ENCODE measurements at places on chromosomes 5 and 9.

- DNase-seq: no peak
Observed at GRCh38 chr9:36535107-36535506, 37.6 kb upstream of the MELK start.

DNA sequence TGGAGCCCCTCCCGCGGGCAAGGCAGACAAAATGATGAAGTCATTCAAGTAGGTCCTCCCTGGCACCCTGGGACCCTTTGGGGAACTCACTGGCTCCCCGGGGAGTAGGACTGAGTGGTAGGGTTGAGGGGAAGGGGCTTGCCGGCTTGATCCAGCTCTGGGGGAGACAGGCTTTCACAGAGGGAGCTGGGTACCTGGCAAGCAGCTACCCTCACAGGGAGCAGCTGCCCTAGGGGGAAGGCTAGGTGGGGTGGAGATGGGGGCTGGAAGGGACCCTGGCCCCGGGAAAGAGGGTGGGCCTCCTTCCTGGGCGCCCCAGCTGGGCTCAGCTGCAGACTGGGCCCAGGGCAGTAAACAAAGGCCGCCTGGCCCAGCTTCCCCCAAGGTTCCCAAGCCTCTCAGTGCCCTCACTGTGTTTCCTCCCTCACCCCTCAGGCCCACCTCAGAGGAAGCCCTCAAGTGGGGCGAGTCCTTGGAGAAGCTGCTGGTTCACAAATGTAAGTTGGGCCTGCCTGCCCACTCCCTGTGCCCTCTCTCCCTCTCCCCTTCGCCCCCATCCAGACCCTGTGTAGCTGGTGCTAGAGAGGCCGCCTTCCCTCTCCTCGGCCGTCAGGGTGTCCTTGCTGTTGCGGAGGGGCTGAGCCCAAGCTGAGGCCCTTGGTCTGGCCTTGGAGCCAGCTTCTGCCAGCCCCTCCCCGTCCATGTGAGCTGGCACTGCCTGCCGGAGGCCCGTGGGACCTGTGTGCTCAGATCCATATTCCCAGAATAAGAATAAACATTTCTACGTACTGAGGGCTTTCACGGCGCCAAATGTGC lies 131.2 kb downstream of the RGS3 start:
- no peak for DNase-seq

GRCh38 chr5:65805089-65805488 lies 83.1 kb downstream of the NLN start:
- DNase-seq: no peak

GRCh38 chr5:143126174-143127019 lies 277.1 kb downstream of the NR3C1 start:
- DNase-seq: no peak

- no peak for DNase-seq
Observed at GRCh38 chr9:134847138-134847537, 33.5 kb upstream of the FCN2 start.

DNA sequence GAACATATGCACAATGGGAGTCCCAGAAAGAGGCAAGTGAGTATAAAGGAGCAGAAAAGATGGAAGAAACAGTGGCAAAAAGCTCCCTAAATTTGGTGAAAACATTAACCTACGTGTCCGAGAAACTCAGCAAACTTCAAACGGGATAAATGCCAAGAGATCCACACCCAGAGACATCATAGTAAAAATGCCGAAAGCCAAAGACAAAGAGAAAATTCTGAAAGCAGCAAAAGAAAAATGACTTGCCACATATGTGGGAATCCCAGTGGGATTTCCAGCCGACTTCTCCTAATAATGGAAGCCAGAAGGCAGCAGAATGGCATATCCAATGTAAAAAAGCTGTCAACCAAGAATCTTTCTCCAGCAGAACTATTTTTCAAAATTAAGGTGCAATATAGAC lies 101.2 kb downstream of the ADAMTS2 start:
- no peak for DNase-seq

- no peak for DNase-seq
Observed at GRCh38 chr5:171845857-171846256, 60.2 kb downstream of the SMIM23 start.

GRCh38 chr9:96599298-96599697 lies 20.3 kb downstream of the CDC14B start:
- no peak for DNase-seq

DNA sequence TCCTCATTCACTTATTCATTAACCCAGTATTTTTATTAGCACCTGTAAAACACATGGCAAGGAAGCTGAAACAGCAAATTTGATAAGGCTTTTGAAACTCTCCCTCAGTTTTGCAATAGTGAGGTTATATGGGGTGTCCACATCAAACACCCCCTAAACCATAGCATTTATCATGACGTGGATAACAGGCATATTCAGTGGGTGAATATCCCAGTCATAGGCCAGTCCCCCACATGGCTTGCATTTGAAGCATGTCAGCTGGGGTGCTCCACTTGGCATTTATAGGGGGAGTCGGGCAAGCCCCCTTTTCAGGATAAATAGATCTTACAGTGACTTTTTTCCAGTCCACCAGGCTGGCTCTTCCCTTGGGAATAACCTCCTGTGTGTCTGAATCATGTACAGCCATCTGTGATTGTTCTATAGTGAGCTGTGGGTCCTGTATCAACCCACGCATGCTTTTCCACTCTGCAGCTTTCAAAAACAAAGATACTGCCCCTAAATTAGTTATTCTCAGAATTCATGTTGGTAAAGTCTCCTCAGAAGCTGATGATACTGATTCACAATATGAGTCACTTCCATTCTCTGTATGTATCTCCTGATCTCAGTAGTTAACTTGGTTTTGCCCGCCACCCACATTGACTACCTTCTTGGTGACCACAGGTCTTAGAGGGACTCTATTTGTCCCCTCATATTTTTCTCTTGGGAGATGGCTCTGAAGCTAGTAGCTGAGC lies 84.4 kb upstream of the SPIN1 start:
- DNase-seq: no peak

- no peak for DNase-seq
Observed at GRCh38 chr9:126678989-126679388, 65.3 kb downstream of the LMX1B start.

DNA sequence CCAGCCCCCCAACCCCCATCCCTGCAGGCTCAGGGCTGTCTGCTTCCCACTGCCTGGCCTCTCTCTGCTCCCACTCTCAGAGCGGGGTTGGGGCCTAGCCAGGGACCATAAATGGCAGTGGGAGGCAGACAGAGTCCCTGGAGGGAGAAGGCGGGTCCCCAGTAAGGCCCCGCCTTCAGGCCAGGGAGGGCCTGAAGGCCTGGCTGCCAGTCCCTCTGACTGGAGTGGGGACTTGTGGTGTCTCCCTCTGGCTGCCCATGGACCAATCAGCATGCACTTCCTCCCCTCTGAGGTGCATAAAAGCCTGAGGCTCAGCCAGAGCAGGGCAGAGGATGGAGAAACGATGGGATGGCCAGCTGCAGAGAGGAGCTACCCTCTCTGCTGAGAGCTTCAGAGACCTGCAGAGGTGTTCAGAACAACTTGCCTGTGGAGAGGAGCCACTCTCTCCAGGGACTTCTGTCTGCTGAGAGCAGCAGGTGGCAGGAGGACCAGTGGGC lies 2.7 kb upstream of the BTNL9 start:
- DNase-seq: no peak

- no peak for DNase-seq
Observed at GRCh38 chr9:105459336-105459735, 11.5 kb downstream of the FSD1L start.

- no peak for DNase-seq
Observed at GRCh38 chr9:11992866-11993265, 700.3 kb upstream of the TYRP1 start.

- no peak for DNase-seq
Observed at GRCh38 chr9:122107291-122107805, 14.2 kb upstream of the TTLL11 start.

- DNase-seq: peak; percentile 47
Observed at GRCh38 chr9:116152390-116152789, 1.2 kb upstream of the PAPPA start.

- no peak for DNase-seq
Observed at GRCh38 chr5:52831786-52832511, 44.2 kb downstream of the ITGA1 start.

DNA sequence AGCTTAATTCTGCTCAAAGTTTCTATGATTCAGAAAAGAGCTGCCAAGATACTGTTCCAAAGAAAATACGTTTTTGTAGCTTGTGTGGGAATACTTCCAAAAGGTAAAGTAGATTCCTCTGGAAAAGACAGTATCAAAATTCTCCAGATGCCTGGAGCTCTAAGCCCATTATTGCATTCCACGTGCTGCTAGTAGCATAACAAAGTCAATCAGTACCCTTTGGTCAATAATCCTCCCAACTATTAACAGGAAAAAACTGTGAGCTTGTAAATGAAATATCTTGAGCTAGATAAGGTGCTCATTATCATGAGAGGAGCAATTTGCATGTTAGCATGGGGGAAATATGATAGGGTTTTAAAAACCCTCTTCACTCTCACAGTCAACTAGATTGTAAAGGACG lies 229.5 kb upstream of the TYRP1 start:
- no peak for DNase-seq

- DNase-seq: no peak
Observed at GRCh38 chr5:78573318-78573717, 75.3 kb downstream of the LHFPL2 start.

DNA sequence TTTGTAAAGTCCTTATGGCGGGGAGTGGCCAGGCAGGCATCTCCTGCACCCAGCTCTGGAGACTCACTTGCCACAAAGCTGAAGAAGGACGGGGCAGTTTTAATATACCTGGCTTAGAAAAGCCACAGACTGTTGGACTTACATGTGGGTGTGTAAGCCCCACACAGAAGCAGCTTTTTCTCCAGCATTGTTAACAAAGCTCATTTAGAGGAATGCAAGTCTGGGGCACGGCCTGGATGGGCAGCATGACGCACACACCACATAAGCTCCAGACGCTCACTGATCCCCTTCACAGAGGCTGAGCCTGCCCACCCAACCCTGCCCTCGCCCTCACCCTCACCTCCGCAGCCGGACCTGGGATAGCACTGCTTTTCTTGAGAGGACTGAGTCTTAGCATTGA lies 58.0 kb upstream of the PDE8B start:
- no peak for DNase-seq

All from common myeloid progenitor, CD34-positive (primary cell).